ENCODE measurements at places on chromosomes 11 and 22.

DNA sequence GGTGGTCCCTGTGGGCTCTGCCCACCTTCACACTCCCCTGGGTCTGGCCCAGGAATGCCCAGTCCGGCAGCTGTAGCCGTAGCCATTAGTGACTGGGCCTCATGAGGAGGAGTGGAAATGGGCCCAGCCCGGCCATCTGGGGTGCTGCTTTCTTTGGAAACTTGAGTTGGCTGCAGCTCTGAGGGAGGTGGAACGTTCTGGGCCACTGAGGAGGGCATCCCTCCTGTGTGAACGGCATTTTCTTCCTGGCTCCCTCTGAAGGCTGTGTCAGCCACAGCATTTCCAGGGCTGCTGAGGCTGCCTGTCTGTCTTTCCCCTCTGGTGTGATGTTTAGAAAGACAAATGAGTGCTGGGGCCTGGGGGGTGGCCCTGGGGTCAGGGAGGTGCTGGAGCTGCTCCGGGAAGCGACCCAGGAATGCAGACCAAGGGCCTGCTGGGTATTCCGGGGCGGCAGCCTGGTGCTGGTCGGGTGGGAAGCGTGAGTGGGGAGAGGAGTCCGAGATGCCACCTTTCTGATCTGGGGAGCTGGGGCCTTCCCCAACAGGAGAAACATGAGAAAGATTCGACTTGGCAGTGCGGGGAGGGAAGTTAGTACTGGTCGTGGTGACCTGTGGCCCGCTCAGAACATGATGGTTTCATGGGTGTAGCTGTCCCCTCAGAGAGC, 27.1 kb downstream of the PTDSS2 start:
- no peak for DNase-seq

DNA sequence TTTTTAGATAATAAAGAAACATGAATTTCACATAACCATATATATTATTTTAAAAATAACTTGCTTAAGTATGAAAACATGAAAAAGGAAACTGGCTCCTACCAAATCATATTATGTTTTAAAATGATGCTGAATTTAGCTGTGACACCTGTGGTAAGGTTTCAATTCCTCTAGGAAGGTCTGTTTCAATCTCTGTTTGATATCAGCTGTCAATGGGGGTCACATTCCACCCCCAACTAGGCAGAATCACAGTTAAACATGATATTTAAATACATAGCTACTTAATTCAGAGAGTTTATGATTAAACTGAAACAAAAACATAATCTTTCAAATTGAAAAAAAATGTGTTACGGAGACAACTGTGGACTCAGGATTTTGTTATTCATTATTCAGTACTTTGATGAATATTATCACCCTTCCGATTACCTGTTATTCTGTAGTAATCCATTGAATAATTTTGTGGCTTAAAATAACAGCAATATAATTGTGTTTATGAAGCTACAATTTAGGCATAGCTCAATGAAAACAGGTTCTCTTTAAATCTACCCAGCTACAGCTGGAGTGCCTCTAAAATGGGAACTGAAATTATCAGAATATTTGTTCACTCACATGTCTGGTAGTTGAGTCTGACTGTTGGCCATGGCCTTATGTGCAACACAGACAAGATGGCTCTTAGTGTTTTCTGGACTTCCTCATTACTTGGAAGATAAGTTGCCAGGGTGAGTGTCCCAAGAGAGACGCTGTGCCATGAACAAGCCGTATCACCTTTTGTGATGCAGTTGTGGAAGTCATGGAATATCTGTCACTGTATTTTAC, 244.6 kb upstream of the ANO3 start:
- no peak for DNase-seq

DNA sequence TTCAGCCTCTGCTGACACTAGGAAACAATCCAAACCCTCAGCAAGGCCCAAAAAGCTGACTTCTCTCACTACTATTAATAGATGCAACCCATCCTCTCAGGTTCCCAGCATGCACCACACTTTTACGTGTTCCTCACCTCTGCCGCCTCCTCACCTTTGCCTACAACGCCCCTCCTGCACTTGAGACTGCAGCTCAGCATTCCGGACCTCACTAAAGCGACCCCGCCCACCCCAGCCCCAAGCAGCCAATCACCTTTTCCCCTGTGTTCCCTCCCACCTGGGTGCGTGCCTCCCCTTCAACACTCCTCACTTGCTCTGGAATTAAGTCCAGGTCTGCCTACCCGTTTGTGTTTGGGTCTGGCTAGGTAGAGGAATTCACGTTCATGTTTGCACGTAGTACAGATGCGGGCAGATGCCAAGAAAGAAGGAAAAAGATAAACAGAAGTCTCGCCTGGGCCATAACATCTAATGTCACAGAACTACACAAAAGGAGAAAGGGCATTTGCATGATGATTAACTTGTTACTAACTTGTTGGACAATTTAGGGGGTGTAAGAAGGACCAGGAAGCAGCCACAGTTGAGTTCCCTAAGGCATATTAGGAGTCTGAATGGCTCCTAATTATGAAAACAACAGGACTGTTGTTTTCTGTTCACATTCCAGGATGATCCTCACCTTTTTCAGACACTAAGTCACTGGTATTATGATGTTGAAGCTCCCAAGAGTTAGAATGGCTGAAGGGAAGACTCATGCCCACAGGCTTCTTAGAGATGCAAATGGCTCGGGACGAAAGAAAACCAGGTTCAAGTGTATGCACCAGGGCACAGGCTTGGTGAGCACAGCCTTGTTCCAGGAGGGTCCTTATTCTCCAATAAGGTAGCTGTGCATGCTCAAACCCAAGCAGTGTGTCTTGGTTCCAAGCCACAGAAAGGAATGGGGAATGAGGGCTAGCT, 102.2 kb downstream of the MICAL3 start:
- DNase-seq, result no peak

GRCh38 chr11:47282462-47282861, 12.5 kb downstream of the MADD start:
- DNase-seq, result no peak

DNA sequence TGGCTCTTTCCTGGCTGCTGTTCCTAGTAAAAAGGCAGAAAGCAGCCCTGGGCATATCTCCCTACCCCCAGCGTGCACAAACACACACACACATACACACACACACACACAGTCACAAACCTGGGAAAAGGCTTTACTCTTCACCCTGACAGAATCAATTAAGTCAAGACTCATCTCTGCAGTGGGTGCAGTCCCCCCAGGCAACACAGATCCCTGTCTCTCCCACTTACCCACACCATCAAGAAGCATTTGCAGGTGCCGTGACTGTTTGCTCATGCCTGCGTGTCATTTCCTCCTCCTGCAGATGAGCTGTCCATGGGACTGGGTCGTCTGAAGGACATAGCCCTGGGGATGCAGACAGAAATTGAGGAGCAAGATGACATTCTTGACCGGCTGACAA, 28.6 kb downstream of the SNAP29 start:
- no peak for DNase-seq

GRCh38 chr11:71294846-71295600, 42.6 kb upstream of the SHANK2 start:
- no peak for DNase-seq

GRCh38 chr11:43311791-43312607, at the start of gene API5:
Gene API5 (plus strand): TSS chr11:43311996. CDS start chr11:43312128, 132 bp downstream.
- DNase-seq, result peak; percentile 95

DNA sequence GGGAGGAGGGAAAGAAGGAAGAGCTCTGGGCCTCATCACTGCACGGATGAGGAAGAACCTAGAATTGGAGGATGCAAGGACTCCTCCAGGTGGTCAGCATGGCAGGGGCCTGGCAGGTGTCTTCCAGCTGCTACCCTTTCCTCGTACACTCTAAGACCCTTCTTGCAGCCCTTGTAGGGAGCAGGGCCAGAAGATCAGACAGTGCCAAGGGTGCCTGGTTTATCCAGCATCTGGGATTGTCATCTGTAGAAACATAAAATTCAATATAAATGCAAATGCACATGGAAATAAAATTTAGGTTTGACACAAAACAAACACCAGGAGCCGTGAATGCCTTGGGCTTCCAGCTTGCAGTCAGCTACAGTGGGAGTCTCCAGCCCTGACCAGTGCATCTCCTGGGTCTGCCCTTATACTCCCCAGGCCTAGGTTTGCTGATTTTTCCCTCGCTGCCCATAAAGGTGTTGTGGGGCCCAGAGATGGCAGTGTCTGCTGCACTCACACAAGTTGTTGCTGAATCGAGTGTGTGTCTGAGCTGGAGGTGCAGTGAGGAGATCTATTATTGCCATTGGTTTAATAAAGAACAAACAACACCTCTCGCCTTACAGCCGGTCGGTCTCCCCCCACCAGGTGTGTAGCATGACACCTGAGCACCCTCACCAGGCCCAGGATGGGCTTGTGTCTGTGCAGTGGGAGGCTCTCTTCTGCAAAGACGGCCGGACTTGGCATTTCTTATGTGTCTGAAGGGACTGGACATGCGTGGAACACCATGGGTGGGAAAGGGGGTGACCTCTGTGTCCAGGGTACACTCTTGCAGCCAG, 87.1 kb downstream of the BCR start:
- DNase-seq, result no peak

- no peak for DNase-seq
Measured at GRCh38 chr11:70746351-70746750, 348.0 kb downstream of the CTTN start.

- DNase-seq, result no peak
Measured at GRCh38 chr11:3153291-3153861, 11.7 kb downstream of the OSBPL5 start.

GRCh38 chr22:36286096-36286957, 33.4 kb downstream of the APOL1 start:
- DNase-seq, result peak; percentile 72

GRCh38 chr22:32265882-32266767, 11.0 kb upstream of the SLC5A4 start:
- DNase-seq, result peak; percentile 80

DNA sequence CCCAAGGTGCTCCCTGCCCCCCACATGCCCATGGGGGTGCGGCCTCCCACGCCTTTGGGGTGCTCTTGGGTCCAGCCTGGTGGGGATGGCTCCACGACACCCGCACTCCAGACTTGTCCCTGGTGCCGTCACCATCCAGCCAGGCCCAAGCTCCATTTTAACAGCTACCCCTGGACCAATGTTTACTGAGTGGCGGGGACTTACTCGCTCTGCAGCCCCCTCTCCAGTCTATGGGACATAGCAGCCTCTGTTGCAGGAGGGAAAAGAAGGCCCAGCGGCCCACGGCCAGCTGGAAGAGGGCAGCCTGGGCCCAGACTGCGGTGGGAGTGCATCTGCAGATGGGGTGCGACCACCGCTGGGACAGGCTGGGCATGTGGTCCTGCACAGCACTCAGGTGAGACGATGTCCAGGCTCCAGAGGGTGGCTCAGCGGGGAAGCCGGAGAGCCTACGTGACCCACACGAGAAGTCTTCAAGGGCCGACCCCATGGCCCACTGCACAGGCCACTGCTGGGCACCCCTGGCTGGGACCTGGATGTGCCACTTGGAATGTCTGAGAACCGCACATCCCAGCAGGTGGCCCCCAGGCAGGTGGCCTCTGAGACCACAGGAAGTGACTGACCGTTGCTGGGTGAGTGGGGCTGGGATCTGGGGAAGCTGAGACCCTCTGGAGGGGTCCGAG, 18.1 kb downstream of the IL17REL start:
- no peak for DNase-seq

- no peak for DNase-seq
Measured at GRCh38 chr22:26712158-26712557, 54.8 kb downstream of the MIAT start.

DNA sequence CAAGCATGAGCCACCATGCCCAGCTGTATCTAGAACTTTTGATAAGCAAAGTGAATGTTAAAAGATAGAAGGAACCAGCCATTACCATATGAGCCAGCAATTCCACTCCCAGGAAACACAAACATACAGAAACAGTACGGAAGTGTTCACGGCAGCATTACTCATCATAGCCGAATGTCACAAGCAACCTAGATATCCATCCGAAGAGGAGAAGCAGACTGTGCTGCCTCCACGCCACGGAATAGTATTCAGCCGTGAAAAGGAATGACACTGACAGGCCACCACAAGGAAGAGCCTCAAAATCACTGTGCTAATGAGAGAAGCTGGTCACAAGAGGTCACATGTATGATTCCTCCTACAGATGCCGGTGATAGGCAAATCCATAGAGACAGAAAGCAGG, 17.6 kb upstream of the MGAT3 start:
- DNase-seq, result no peak

GRCh38 chr11:115607621-115608221, 103.5 kb upstream of the CADM1 start:
- no peak for DNase-seq

DNA sequence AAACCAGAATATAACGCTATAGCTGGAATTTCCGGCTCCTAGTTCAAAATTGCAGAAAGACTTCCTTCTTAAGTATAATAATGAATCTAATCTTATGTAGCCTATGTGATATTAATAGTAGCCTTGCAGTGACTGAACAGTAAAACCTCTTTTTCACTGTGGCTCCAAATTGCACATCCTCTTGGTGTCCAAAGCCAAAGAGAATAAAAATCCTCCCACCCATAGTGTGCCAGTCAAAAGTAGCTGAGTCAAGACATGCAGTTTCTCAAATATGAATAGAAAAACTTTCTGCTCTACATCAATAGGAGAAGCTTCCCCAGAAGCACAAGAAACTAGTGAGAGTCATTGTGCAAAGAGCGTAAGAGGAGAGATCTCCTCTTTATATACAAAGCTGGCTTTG, 76.0 kb upstream of the PICALM start:
- no peak for DNase-seq

- DNase-seq, result no peak
Measured at GRCh38 chr11:117192401-117192875, 6.7 kb upstream of the TAGLN start.
